Activated CD8-positive, alpha-beta T cell treated with anti-CD3 and anti-CD28 coated beads for 36 hours (primary cell): ENCODE measurements at places on chromosomes 3 and 15. TPM values are rescaled to one million over a fixed set of nuclear protein-coding genes. Genes with fewer than 3 reads are reported as not detected.

Gene AADACL2
- not detected for total RNA-seq

Gene H1-8
- not detected for total RNA-seq

DNA sequence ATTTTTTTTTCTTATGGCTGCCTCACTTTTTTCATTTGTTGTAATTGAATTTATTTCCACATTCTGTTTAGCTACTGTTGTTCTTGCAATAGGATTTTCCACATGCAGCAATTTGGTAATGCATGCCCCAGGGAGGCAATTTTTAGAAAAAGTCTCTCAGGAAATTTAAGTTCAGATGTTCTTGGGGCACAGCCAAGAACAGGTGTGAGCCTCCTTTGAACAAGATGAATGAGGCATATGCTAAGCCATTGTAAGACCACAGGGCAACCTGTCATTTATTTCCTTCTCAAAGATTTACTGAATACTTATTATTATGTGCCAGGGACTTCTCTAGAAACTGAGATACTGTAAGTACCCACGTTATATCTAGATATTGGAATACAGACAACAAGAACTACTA, 549.5 kb downstream of the DIPK2A start:
- DNase-seq: no peak

Gene STX19
- total RNA-seq: not detected

DNA sequence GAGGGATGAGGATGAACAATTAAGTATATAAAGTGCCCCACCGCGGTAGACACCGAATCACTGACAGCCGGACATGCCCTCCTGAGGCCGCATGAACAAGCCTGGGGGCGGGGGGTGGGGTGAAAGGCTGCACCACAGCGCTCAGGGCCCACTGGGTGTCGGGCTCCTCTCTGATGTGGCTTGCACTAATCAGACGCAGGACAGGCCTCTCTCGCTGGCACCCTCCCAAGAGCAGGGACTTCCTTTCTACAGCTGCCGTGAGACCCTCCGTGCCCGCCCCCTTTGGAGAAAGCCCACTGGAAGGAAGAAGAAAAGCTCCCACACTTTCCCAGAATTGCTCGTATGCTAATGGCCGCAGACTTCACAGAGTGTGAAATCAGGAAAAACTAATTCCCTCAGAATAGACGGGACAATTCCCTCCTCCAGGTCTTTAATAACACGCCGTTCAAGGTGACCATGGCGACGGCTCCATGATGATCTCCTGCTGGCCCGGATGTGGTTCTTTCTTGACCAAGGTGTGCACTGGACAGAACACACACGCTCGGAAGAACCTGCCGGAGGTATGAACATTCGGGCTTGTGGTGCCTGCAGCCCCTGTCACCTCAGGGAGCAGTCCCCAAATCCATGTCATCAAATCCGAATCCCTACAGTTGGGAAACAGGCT, 32.0 kb downstream of the IQSEC1 start:
- DNase-seq: no peak

Gene KAT2B
- total RNA-seq: 18.6 TPM

- no peak for DNase-seq
Measured at GRCh38 chr3:4577721-4578120, 84.6 kb downstream of the ITPR1 start.

DNA sequence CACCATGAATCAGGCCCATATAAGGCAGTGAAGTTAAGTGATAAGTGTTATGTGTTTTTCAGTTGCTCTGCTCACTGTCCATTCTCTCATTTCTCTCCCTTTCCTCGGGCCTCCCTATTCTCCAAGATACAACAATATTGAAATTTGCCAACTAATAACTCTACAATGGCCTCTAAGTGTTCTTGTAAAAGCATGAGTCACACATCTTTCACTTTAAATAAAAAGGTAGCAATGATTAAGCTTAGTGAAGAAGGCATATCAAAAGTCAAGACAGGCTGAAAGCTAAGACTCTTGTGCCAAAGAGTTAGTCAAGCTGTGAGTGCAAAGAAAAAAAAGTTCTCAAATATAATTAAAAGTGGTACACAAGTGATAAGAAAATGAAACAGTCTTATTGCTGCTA, 675.4 kb downstream of the OTOL1 start:
- no peak for DNase-seq

DNA sequence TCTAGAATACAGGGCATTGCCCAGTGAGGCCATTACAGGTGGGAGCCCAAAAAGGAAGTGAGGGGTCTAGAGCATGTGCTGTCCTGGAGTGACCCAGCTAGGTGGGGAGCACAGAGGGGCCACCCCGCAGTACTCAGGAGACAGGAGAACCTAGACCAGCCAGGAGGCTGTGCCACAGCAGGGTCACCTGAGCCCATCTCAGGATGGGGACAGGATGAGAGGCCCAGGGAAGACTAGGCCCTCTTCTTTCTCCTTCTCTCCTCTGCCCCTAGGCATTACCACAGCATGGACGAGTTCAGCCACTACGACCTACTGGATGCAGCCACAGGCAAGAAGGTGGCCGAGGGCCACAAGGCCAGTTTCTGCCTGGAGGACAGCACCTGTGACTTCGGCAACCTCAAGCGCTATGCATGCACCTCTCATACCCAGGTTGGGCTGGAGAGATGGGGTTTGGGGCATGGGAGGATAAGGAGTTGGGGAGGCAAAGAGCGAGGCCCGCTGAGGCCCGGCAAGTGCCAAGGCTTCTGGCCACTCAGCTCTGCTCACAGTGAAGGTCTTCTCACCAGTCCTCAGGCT, 20.6 kb downstream of the LOXL1 start:
- no peak for DNase-seq

DNA sequence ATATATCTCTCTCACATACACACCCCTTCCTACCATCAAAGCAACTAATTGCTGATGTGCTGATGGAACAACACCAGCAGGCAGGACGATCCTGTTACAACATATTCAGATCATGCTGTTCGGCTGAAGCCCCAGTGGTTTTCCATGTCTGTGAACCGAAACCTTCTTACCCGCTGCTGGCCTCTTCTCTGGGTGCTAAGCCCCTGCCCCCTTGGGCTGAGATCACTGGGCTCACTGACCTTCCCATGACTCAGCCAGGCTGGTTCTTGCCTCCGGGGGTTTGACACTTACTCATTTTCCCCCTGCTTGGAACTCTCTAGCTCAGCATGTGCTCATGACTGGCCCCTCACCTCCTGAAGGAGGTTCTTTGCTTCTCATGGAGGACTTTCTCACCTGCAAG, 122.0 kb upstream of the RGMA start:
- DNase-seq: no peak

Gene CHL1
- not detected for total RNA-seq

- DNase-seq: peak; percentile 40
Measured at GRCh38 chr3:4508048-4508981, 15.2 kb downstream of the ITPR1 start.

Gene CPNE9
- not detected for total RNA-seq

DNA sequence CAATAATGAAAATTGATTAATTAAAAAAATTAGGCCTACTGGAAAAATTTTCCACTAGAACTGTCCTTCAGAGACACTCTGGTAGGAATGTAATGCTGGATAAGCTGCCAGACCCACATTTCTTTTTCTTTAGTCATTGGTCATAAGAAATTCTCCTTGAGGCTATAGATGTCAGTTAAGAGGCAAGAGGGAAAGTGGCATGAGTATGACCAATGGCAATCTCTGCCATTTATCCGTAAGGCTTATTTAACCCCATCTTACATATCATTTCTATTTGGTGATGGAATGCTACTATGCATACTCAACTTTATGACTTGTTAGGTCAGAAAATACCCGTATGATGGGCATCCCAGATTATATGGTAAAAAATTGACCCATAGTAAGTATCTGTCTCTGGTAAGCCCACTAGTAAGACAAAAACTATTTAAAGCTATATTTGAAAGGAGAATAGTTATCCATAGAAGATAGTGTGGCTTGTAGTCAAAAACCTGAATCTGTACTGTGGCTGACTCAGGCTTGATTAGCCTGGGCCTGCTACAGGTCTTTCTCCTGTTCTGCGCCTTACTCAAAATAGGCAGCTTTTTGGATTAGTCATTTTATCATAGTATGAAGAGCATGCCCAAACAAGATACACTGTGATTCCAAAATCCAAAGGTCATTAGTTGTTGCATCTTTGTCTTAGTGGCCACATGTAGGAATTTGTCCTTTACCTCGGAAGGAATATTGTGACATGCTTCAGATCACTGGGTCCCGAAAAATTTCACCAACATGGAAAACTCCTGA, 314.7 kb downstream of the PYDC2 start:
- no peak for DNase-seq

Gene PAQR9
- not detected for total RNA-seq

Gene ANKRD34C
- total RNA-seq: not detected

GRCh38 chr3:154955907-154956533, 124.1 kb upstream of the MME start:
- no peak for DNase-seq

DNA sequence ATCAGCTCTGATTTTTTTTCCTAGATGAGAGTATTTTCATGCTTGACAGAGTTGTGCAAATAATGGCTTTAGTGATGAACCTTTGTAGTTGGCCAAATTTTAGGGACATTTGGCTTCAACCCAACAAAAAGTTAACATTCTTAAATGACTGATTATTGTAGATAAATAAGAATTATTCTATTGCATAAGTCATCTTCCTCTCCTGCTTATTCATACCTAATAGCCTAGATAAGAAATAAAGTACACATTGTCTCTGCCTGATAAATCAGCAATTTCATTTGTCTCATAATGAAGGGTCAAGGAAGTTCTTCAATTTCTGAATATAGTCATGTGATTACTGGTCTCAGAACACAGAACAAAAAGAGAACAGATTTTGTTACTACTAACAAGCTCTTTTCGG, 428.9 kb upstream of the IL12A start:
- no peak for DNase-seq

DNA sequence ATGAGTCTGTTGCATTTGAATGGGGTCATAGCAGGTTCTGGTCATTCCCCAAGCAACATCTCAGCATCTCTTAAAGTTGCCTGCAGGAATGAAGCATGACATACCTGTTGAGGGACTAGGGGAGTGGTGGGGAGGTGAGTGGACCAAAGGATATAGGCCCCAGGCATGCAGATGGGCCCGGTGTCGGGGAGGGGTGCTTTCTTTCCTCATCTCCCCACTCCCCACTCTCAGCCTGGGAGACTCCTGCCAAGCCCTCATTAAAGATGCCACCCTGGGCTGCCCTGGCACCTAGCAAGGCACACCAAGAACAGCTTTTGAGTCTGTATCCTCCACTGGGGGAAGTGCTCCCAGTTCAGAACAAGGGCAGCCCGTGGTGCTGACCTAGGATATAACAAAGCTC, 54.2 kb downstream of the GRIP2 start:
- no peak for DNase-seq

DNA sequence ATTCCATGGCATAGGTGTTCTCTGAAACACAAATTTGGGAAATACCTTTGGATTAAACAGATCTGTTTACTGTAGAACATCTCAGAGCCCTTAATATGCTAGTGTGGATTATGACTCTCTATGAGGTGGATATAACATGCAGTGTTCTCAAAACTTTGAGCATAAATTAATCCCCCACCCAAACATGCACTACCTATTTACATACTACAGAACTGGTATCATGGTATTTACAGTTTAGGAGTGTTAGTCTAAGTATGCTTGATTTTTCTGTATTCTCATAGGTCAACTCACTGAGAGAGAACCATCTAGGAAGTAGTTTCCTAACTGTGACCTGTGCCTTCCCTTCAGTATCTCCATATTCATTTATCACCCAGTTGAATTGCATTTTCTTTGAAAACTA, 30.9 kb upstream of the ZNF609 start:
- peak; percentile 35 for DNase-seq

DNA sequence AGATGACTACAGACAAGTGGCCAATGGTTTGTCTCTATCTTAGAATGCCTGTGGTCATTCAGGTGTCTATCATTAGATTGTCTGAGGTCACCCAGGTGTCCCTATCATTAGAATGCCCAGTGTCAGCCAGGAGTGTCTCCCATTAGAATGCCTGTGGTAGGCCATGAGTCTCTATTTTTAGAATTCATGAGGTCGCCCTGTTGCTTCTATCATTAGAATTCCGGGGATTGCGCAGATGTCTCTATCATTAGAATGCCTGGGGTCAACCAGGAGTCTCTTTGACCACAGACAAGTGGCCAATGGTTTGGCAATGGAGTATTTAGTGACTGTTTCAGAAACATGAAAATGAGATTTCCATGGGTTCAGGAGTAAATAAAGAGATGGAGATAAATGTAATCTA, 7.6 kb downstream of the RTP2 start:
- no peak for DNase-seq

Gene XPC
- 24.8 TPM for total RNA-seq

- DNase-seq: no peak
Measured at GRCh38 chr3:114194750-114195149, 15.9 kb upstream of the DRD3 start.

- no peak for DNase-seq
Measured at GRCh38 chr3:58952128-58952917, 97.5 kb downstream of the CFAP20DC start.

Gene COL6A5
- not detected for total RNA-seq

Gene SI
- not detected for total RNA-seq

- DNase-seq: no peak
Measured at GRCh38 chr15:75036212-75036616, 12.8 kb downstream of the PPCDC start.

GRCh38 chr15:93274257-93274656, 185.2 kb upstream of the RGMA start:
- DNase-seq: no peak

GRCh38 chr3:55622116-55622515, 135.0 kb upstream of the WNT5A start:
- DNase-seq: no peak

DNA sequence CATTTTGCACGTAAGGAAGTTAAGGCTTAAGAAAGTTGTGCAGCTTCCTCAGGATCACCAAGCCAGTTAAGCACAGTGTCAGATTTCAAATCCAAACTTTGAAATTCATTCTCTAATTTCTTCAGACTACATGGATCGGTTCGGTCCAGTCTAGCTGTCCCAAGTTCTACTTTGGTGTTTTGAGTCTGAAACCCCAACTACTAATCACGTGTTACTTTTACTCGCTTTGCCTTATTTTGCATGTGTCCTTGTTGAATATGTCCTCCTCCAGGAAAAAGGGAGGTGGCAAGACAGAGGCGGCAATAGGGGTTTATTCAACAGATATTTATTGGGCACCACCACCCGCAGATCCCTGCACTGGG, 522 bp upstream of the GXYLT2 start:
- no peak for DNase-seq

DNA sequence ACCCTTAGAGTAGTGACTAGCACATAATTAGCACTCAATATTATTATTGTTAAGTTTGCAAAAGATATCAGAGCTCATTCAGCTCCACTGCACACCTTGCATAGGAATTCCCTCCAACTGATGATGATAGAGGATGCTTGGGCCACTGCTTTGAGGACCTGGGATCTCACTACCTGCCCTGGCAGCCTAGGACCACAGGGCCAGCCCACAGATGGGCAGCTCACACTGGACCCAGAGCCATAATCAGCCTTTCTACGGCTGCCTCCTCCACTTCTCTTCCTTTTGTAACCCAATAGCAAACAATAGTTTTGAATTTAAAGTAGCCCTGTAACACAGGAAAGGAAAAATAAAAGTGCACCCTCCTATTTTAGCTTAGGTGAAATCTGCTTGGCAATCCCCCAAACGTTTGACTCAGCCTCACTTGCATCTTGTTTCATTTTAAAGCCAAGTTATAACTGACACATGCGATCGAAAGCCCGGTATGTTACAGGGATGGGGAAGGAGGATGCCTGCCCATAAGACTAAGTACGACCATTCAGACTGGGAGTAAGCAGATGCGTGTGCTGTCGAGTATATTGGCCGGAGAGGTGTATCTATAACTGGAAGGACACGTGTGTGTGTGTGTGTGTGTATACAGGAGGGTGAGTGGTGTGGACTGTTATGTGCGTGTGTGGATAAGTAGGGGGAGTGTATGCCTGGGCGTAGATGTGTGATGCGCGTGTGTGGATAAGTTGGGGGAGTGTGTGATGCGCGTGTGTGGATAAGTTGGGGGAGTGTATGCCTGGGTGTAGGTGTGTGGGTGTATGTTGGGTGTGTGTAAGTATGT, 65.9 kb downstream of the CPN2 start:
- no peak for DNase-seq

Gene LRRIQ4
- total RNA-seq: not detected
